GM23248 (cell line): ENCODE measurements at places on chromosomes 3 and 15.

DNA sequence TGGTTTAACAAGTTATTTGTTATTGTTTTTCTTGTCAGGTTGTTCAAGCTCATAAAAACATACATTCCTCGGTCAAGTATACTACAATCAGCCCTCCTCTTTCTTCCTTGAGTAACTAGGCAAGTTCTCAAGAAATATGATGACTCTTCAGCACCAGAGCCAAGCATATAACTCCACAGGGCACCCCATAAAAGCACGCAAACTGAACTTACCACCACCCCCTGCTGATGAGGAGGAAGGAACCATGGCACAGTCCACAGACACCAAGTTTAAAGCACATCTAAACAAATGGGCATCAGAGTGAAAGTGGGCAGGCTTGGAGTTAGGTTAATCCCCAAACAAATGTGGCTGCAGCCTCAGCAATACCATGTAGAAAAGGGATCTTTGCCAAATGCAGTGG, 5.3 kb downstream of the IP6K2 start:
- no peak for DNase-seq

DNA sequence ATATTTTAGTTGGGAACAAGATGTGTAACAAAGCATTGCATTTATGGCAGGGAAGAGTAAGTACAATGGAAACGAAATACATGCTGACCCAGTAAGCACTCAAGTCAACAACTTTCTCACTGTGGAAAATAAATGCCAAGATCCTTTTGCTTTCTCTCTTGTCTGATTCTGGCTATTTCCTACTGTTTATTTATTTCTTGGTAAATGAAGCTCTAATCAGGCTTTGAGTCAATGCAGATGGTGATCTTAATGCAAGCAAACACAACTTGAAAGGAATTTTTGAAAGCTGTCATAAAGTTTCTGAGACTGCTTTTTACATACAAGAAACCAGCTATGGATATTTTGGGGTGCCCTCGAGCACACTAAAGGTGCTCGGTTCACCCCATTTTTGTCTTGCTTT, 624.8 kb downstream of the MAGI1 start:
- no peak for DNase-seq

DNA sequence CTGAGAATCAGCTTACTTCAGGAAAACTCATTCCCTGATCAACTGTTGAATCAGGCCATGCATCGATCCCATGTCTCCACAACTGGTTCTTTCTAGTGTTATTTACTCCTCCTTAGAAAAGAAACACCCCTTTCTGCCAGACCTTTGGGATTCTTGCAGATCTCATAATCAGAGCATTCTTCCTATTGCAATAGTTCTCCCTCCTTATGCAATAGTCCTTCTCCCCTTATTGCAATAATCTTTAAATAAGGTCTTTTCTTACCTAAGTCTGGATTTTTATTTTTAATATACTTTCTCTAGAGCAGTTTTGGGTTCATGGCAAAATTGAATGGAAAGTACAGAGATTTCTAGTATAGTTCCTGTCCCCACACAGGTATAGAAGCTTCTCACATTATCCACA, 141.9 kb upstream of the SGO1 start:
- no peak for DNase-seq

DNA sequence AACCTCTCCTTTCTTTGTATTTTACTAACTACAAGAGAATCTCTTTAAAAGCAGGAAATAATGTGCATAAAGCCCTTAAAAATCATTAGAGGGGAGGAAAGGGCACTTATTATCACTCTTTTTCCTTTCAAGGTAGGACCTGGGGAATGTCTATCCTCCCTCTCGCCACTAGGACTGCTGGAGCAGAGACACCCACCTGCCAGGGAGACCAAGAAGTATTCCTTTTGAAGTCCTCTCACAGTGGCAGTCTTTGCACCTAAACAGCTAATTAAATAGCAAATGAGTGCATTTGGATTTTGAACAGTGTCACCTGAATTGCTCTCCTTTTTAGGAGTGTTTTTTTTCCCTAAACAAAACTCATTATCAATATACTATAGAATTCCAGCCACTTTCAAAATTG, 874.1 kb downstream of the ZPLD1 start:
- no peak for DNase-seq

GRCh38 chr3:98532275-98532637, 478 bp downstream of the GPR15 start:
- no peak for DNase-seq

DNA sequence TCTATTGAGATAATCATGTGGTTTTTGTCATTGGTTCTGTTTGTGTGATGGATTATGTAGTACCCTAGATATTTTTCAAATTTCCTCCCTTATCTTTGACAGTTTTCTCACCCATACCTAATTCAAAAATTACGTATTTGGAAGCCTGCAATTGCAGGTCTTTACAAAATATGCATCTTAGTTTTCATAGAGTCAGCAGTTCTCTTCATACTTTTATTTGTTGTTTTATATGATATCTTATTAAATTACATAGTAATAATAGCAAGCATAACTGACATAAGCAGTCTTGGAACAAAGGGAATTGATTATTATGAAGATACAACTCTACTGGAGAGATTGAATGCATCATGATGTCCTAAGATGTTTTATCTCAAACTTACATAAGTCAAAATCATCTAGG, 215.3 kb upstream of the CHRM5 start:
- no peak for DNase-seq

DNA sequence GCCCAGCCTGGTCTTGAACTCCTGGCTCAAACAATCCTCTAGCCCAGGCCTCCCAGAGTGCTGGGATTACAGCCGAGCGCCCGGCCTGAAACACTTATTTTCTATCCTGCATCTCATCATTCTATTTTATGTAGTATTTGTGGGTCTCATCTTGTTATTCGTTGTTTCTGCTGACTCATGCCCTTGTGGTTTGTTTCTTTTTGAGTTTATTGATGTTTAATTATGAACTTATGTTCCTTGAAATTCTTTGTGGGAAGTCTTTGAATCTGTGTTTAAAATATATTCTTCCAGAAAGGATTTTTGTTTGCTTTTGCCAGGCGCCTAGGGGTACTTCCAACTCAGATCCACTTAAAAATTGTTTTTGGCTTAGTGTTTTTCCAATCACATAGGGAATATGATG, 78.3 kb upstream of the C15orf39 start:
- peak; percentile 81 for DNase-seq

DNA sequence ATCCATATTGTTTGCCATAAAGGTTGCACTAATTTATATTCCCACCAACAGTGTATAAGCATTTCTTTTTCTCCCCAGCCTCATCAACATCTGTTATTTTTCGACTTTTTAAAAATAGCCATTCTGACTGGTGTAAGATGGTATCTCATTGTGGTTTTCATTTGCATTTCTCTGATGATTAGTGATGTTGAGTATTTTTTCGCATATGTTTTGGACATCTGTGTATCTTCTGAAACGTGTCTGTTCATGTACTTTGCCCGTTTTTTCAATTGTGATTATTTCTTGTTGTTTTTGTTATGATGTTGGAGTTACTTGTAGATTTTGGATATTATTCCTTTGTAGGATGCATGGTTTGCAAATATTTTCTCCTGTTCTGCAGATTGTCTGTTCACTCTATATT, 46.5 kb downstream of the TP63 start:
- DNase-seq, result no peak
